Stimulated activated CD8-positive, alpha-beta memory T cell treated with anti-CD3 and anti-CD28 coated beads, Interleukin-4, amount 100 ng/mL, for 48 hours (primary cell): ENCODE measurements at places on chromosomes 3 and 15.

- DNase-seq: no peak
These were observed 55.4 kb downstream of the TMCC1 start for GRCh38 chr3:129838086-129838485.

DNA sequence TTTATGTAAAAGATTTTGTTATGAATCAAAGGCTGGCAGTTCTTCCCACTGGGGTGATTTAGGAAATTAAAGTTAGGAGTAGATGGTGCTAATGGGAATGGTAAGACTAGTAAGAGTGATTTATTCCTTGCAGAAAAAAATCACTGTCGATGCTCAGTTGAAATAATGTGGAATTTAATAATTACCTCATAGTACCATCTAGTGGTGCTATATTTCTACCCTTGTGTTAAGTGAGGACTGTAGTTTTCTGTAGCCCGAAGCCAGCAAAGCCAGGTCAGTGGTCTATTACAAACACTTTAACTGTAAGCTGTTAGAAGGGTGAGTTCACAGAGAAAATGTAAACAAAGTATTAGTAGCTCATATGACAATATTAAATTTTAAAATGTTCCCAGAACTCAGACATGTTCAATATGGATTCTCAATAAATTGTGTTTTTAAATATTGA is 39.5 kb upstream of the GOLGA8J start:
- no peak for DNase-seq

GRCh38 chr15:45307230-45307924 is 55.3 kb downstream of the SLC28A2 start:
- DNase-seq: no peak

- DNase-seq: no peak
These were observed 44.6 kb downstream of the SNRK start for GRCh38 chr3:43330981-43331380.

- peak; percentile 48 for DNase-seq
These were observed 60.3 kb downstream of the HEG1 start for GRCh38 chr3:124995460-124995994.

- DNase-seq: no peak
These were observed 15.0 kb upstream of the GNAI2 start for GRCh38 chr3:50221051-50221410.

GRCh38 chr3:115784739-115785536 is 161.6 kb downstream of the GAP43 start:
- DNase-seq: no peak

DNA sequence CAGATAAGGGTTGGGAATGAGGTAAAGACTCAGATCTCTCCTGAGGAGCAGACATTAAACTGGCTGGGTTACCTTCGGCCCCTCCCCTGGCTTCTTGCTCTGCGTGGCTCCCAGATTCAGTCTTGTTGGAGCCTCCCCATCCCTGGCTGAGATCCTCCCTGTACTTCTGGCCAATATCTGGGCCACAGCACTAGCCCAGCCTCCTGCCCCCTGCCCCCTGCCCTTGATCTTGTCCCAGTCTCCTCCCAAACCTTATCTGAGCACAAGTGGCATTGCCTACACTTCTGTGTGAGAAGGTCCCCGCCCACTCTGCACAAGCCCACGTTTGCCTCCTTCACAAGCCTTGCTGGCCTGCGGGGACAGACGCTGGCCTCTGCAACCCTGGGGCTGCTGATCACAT is 16.8 kb downstream of the PLA2G4F start:
- DNase-seq: no peak

- no peak for DNase-seq
These were observed 43.4 kb downstream of the TFDP2 start for GRCh38 chr3:142105991-142106390.

- no peak for DNase-seq
These were observed 26.3 kb downstream of the KPNA1 start for GRCh38 chr3:122488262-122488973.

DNA sequence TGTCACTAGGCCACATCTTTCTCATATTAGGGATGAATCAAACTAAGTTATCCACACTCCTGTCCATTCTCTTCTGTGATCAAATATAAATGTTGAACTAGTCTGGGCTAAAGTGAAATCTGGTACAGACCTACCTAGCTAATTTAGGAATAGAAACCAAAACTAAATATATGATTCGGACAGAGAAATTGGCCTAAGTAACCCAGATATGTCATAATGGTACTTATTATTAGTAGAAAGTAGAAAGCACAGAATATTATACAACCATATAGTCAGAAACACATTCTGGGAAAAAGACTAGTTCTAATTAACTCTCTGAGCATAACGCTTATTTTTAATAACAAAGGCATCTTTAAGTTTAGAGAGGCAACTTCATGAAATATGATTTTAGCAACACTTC is 389.0 kb downstream of the LSAMP start:
- DNase-seq: no peak

GRCh38 chr3:184429786-184430185 is 49.9 kb downstream of the CHRD start:
- DNase-seq: no peak

GRCh38 chr3:128505771-128506170 is 12.8 kb upstream of the GATA2 start:
- no peak for DNase-seq

DNA sequence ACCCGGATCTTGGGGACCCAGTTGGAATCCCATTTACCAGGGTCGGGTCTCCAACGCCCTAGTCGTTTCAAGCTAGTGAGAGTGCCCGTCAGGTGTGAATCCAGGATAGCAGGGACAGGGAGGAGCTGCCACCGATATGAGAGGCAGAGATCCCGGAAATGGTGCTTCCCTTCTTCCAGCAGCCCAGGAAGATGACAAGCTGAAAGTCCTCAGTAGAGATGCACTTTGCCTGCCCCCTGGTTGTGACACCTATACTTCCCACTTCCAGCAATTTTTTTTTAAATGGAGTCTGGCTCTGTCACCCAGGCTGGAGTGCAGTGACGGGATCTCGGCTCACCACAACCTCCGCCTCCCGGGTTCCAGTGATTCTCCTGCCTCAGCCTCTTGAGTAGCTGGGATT is 503.0 kb downstream of the NTRK3 start:
- no peak for DNase-seq

DNA sequence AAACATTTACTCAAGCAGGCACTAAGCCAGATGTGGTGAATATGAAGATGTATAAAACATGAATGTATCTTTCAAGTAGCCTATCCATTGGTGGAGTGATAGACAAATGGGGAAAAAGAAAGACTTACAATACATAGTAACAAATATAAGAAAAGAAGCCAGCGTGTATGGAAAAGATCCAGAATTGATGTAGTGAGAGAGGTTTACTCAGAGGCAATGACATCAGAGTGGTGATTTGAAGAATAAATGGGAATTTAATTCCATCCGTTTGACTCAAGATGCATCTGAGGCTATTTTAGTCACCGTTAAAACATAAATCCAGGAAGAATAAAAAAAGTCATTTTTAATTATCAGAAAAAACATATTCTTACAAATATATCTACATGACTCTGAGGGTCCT is 162.6 kb downstream of the IL1RAP start:
- no peak for DNase-seq

GRCh38 chr15:33218071-33218491 is 23.6 kb upstream of the FMN1 start:
- DNase-seq: no peak

GRCh38 chr15:75123395-75123794 is 78.3 kb upstream of the C15orf39 start:
- DNase-seq: no peak

DNA sequence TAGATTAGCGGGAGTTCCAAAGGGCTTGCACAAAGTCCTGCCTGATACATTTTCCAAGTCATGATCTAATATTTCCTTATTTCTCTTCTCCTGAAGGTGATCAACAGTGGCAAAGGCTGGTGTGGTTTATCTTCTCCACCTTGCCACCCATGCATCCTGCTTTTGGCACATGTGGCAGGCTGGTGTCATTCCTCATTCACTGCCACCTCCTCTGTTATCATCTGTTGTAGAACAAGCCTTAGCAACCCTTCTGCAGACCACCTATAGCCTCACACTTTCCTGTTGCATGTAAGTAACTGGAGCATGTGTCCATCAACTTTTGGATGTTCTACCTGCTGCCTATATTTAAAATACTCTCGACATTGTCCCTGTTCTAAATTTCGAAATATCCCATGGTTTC is 294.1 kb downstream of the ZBTB20 start:
- DNase-seq: no peak

DNA sequence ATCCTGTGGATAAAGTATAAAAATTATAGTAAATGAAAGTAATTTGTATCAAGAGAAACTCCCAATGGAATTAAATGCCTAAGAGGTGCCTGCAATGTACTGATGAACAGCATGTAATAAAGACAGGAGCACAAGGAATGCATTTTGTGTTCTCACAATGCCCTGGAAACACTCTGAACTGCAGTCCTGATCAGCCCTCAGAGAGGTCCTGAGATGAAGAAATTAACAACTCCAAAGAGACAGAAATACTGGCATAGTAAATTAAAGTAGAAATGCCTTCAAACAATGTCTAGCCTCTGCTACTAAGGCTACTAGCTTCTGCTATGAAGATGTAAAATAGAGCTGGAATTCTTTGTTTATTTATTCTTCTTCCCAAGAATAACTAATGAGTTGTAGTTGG is 59.9 kb downstream of the CFAP20DC start:
- DNase-seq: no peak

DNA sequence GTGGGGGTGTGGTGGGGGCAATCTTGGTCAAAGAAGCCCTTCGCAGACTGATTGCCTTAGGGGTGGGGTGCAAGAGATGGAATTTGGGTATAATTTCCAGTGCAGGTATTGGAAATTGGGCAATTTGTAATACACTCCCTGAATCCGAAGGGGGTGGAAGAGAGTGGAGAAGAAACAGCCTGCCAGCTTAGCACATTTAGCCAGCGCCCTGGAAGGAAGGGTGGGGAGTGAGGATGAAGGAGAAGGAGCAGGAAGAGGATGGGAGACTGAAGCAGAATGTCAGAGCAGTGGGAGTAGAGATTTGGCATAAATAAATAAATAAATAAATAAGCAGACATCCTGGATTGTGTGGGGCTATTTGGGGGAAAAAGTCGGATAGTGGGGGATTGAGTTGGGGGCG is 1.6 kb downstream of the GAP43 start:
- DNase-seq: no peak

- DNase-seq: no peak
These were observed 243.7 kb downstream of the TLE3 start for GRCh38 chr15:69854001-69854400.

- DNase-seq: no peak
These were observed 43.5 kb downstream of the AGTR1 start for GRCh38 chr3:148741219-148741618.

GRCh38 chr3:111858642-111859041 is 423 bp upstream of the PHLDB2 start:
- no peak for DNase-seq

GRCh38 chr3:108393128-108393900 is 97.0 kb downstream of the HHLA2 start:
- no peak for DNase-seq

DNA sequence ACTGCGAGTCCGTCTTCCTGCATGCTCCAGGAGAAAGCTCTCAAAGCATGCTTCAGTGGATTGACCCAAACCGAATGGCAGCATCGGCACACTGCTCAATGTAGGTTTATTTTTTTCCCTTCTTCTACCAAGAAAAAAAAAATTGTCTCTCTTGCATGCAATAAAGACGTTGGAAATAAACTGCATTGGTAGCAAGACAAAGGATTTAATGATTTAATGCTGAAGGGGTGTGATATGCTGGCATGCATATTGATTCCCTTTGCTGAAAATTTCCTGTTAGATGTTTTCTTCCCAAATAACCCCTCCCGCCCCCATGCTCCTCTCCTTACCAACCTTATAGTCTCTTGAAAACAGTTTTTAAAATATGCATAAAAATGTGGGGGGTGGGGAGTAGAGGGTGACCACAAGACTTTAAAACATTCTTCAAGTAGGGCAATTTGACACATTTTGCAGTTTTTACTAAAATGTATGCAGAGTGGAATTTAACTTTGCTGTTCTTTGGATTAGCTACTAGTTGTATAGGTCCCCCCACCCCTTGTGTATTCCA is 799 bp downstream of the RARB start:
- no peak for DNase-seq

DNA sequence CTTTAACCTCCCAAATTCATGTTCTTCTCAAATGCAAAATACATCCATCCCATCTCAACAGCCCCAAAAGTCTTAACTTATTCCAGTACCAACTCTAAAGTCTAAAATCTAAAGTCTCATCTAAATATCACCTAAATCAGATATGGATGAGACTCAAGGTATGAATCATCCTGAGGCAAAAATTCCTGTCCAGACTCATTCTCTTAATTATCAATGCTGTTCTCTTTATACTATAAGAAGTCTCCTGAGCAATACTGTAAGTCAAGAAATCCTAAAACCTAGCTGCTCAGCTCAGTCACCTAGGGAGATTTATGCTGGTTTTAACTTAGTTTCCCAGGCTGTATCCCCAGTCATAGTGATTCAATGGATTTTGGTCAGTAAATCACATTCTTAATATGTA is 11.1 kb downstream of the RAD18 start:
- no peak for DNase-seq

- DNase-seq: no peak
These were observed 377.3 kb downstream of the LPP start for GRCh38 chr3:188531210-188531609.

DNA sequence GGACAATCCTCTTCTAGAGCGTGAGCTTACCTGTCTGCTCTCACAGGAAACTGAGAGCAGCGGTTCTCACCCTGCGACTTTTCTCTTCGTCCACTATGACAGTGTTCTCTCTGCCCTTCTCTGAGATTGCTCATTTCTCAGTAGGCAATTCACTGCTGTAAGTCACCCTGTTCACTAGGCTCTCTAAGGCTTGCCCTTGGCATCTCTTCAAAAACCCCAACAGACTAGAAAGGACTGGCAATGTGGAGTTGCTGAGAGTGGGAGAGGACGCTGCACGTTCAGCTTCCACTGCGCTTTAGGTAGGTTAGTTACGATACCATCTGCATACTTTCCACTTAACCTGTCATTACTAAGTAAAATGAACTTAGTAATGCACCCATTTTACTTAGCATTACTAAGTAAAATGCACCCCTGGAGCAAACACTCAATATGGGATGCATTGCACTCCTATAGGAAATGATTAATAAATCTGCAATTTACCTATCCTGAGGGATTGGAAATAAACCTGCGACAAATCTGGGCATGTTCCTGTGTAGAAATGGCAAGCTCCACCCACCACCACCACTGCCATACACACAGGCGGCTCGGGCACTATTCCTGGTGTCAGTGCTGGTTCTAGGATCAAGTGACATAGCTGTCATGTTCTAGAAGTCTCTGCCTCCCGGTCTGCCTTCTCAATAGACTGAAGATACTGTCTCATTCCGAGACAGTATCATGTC is 21.4 kb downstream of the XPC start:
- no peak for DNase-seq

DNA sequence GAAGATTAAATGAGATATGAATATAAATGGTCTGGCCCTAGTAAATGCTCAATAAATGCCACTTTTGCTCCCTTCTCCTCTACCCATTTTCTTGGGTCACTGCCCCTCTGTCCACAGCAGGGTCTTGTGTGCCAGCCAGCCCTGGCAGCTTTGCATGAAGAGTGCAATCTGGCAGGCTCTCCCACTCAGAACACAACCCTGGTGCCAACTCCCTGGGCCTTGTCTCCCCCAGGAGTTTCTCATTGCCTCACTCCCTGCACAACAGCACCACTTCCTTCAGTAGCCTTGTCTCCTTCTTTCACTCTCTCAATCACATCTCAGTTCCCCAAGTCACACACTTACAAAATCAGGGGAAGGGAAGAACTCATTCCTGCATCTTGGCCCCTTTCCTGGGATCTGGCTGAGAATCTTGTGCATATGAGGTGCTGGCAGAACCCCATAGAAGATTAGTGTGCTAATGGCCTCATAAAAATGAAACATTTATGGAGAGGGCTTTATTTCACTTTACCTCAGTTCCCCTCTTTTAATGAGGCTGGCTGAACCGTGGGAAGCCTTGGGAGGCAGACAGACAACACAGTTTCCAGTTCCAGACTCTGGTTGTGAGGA is 445.9 kb upstream of the PROK2 start:
- no peak for DNase-seq
